Liver (tissue), 10 donors: ENCODE measurements at places on chromosomes 6 and 20.

- H3K27me3 ChIP-seq = no peaks in the 10 kb centered on the region
- no peak overlapping the region for H3K4me3 ChIP-seq
- no peak for DNase-seq
- H3K4me1 ChIP-seq = no peaks in the 10 kb centered on the region
- no peak overlapping the region for H3K27ac ChIP-seq
Observed at GRCh38 chr6:20839630-20840029, 305.4 kb downstream of the CDKAL1 start.

- no peak overlapping the region for H3K27ac ChIP-seq
- no peaks in the 10 kb centered on the region for H3K27me3 ChIP-seq
- H3K4me1 ChIP-seq = peaks cover 4% of the 10 kb centered on the region
- no peak overlapping the region for H3K4me3 ChIP-seq
- no peak for DNase-seq
- no peaks in the 10 kb centered on the region for H3K36me3 ChIP-seq
Observed at GRCh38 chr6:149306967-149307366, 10.5 kb upstream of the TAB2 start.

GRCh38 chr6:170023620-170024521, 267.0 kb downstream of the DLL1 start:
- DNase-seq = no peak
- no peaks in the 10 kb centered on the region for H3K36me3 ChIP-seq
- no peak overlapping the region for H3K4me3 ChIP-seq
- peaks cover 2% of the 10 kb centered on the region for H3K4me1 ChIP-seq
- no peak overlapping the region for H3K27ac ChIP-seq

DNA sequence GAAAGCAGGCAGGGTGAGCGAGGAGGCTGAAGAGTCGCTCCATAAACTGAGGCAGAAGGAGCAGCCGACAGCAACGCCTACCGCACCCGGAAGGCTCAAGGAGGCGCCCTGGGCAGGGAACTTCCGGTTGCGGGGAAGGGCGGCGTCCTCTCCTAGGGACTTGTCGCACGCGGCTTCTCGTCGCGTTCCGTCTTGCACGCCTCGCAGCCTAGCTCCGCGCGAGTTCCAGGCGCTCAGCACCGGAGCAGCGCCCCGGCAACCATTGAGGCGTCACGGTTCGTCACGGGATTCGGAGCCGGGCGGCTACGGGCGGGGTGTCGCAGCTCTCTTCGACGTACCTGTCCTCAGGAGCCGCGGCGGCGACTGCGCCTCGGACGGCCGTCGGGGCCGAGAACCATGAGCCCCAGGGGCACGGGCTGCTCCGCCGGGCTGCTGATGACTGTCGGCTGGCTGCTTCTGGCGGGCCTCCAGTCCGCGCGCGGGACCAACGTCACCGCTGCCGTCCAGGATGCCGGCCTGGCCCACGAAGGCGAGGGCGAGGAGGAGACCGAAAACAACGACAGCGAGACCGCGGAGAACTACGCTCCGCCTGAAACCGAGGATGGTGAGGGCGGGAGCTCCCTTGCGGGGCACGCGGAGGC, at the start of gene SPACA1:
Gene SPACA1, plus strand, starts transcription at position 332 of the 641 bp plus-strand sequence. Its CDS starts 65 bp downstream, at position 397.
- no peaks in the 10 kb centered on the region for H3K27me3 ChIP-seq
- DNase-seq = no peak
- no peak within 1 kb of the TSS for H3K4me3 ChIP-seq
- no peaks in the 10 kb centered on the region for H3K4me1 ChIP-seq

GRCh38 chr6:159252955-159253508, 83.8 kb downstream of the FNDC1 start:
- no peak overlapping the region for H3K27ac ChIP-seq
- no peaks in the 10 kb centered on the region for H3K27me3 ChIP-seq
- H3K36me3 ChIP-seq = no peaks in the 10 kb centered on the region
- peaks cover 7% of the 10 kb centered on the region for H3K4me1 ChIP-seq

GRCh38 chr20:17837179-17837578, 131.4 kb downstream of the SNX5 start:
- H3K4me3 ChIP-seq = no peak overlapping the region
- no peak overlapping the region for H3K27ac ChIP-seq
- H3K27me3 ChIP-seq = no peaks in the 10 kb centered on the region
- no peaks in the 10 kb centered on the region for H3K36me3 ChIP-seq

DNA sequence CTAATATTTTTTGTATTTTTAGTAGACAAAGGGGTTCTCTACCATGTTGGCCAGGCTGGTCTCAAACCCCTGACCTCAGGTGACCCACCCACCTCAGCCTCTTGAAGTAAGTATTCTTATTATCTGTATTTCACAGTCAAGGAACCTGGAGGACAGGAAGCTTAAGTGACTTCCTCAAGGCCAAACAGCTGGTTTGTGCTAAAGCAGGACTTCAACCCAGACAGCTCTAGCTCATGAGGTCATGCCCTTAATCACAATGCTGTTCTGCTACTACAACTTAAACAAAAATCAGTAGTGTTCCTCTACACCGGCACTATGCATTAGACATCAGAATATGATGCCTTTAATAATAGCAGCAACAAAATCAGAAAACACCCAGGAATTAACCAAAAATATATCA, 168.9 kb downstream of the ADGB start:
- no peak for DNase-seq
- no peaks in the 10 kb centered on the region for H3K36me3 ChIP-seq
- H3K4me3 ChIP-seq = no peak overlapping the region
- H3K4me1 ChIP-seq = no peaks in the 10 kb centered on the region

- DNase-seq = no peak
- H3K27me3 ChIP-seq = no peaks in the 10 kb centered on the region
- no peaks in the 10 kb centered on the region for H3K36me3 ChIP-seq
- peaks cover 10% of the 10 kb centered on the region for H3K4me1 ChIP-seq
Observed at GRCh38 chr6:112207131-112207530, 47.2 kb downstream of the LAMA4 start.

GRCh38 chr20:49515586-49515985, 33.1 kb upstream of the KCNB1 start:
- no peak overlapping the region for H3K27ac ChIP-seq
- H3K27me3 ChIP-seq = no peaks in the 10 kb centered on the region
- no peak for DNase-seq

GRCh38 chr6:958488-958887, 265.5 kb upstream of the EXOC2 start:
- H3K4me1 ChIP-seq = no peaks in the 10 kb centered on the region

DNA sequence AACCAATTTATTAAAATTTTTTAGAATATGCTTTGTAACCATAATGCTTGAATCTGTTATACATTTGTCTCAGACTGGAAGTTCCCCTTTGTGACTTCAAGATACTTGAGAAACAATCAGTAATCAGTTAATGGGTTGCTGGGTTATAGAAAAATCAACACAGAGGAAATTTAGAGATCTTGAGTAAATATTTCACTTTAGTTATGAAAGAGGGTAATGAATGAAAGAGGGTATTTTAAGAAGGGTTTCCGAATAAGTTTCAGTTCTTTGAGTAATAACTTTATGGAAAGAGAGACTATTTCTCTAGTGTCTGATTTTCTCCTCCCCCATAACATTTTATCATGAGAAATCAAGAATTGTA, 21.4 kb downstream of the ZFAND3 start:
- no peaks in the 10 kb centered on the region for H3K36me3 ChIP-seq
- DNase-seq = no peak
- no peaks in the 10 kb centered on the region for H3K27me3 ChIP-seq
- H3K4me1 ChIP-seq = peaks cover 20% of the 10 kb centered on the region
- H3K27ac ChIP-seq = no peak overlapping the region
- no peak overlapping the region for H3K4me3 ChIP-seq

DNA sequence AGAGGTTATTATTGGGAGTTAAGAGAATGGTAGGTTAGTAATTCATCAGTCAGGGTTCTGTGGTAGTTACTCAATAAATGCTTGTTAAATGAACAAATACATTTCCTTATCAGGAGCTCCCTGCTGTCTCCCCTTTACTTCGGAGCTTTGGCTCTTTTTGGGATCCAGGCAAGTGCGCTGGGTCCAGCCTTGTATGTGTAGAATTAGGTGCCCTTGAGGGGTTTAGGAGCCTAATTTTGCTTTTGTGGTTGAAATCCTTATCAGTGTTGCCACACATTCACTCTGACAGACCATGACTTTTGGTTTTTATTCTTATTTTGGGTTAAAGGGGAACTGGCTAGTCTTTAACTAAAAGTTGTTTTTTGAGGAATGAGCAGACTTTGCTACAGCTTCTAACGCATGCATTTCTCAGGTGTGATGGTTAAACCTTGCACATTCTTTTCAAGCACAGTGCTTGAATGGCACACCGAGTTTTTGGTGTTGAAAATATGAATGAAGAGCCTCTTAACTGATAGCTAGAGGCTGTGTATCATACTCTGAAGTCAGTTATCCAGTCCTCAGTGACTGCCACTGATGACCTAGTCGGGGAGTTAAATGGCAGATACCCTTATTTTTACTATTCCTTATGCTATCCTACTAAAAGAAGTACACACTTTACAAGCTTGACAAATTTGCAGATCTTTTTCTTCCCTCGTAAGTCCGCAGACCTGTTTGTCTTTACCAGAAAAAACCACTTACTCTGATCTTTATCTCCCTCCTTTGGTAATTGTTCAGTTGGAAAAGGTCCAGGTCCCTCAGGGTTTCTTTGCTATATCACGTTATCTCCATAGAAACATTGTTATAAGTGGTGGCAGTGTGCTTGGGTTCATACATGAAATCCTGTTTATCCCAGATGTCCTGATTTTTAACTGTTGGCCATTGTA, 50.7 kb upstream of the PLCG1 start:
- H3K36me3 ChIP-seq = peaks cover under 1% of the 10 kb centered on the region
- no peaks in the 10 kb centered on the region for H3K4me1 ChIP-seq
- no peak for DNase-seq

- no peaks in the 10 kb centered on the region for H3K36me3 ChIP-seq
- no peak for DNase-seq
- H3K27ac ChIP-seq = peak overlapping the region; percentile 100
- H3K27me3 ChIP-seq = no peaks in the 10 kb centered on the region
Observed at GRCh38 chr20:17969278-17969883, 563 bp downstream of the MGME1 start.

DNA sequence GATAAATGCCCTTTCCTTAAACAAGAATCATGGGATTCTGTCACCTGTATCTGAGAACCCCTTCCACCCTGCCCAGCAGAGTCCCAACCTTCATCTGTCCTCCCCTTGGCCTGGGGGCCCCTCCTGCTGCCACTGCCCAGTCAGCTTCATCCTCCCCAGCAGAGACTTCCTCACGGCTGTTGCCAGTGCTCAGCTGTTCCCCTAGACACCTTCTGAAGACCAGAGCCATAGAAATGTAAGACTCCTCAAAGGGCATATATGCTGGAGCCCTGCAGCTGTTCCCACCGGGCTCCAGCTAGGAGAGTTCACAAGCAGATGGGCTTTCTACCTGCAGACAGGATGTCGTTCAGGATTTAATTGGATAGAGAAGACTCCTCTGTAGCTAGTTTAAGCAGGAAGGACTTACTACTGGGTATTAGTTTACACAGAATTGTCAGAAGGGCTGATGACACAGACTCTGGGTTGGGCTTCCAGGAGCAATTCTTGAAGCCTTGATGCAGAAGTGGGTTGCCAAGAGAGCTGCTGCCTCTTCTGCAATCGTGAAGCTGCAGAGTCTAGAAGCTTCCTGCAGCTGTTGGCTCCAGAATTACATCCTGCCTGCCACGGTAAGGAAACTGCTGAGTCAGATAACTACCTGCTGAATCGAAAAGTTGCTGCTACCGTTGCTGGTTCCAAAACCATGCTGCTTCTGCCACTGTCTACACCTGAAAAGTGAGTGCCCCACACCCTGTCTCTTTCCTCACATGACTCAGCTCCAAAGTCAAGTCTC, 57.1 kb upstream of the MLN start:
- H3K4me1 ChIP-seq = peaks cover 3% of the 10 kb centered on the region
- H3K36me3 ChIP-seq = no peaks in the 10 kb centered on the region
- no peak overlapping the region for H3K27ac ChIP-seq

GRCh38 chr6:49852975-49853374, 13.4 kb downstream of the CRISP1 start:
- H3K4me1 ChIP-seq = no peaks in the 10 kb centered on the region
- H3K27ac ChIP-seq = no peak overlapping the region
- no peaks in the 10 kb centered on the region for H3K27me3 ChIP-seq
- no peak overlapping the region for H3K4me3 ChIP-seq

DNA sequence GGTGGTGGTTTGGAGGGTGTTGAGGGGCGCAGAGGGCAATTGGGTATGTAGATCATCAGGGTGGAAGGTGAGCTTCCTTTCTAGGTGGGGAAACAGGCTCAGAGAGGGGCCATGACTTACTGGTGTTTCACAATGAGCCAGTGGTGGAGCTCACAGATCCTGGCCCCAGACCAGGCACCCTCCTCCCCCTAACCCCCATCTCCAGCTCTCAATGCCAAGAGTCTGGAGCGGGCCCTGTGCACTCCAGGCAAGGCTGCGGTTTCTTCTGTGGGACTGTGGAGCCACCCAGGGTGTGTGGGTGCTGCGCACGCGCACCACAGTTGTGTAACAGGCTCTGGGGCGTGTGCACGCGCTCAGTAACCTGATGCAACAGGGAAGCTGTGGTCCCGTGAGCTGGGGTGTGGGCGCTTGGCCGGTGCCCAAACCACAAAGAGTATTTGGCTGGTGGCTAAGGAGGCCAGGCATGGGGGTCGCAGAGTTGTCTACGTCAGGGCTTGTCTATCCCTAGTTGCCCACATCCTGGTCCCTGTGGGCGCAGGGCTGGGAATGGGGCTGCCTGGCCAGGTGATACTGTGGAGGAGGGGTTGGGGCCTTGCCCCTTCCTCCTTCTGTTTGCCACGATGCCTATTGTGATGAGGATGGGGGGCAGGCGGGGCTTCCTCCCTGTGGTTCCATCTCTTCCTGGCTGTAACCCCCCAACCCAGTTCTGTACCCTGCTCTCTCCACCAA, 37.5 kb upstream of the MRPS18A start:
- H3K4me3 ChIP-seq = no peak overlapping the region
- H3K27me3 ChIP-seq = no peaks in the 10 kb centered on the region
- H3K4me1 ChIP-seq = no peaks in the 10 kb centered on the region
- H3K36me3 ChIP-seq = no peaks in the 10 kb centered on the region

DNA sequence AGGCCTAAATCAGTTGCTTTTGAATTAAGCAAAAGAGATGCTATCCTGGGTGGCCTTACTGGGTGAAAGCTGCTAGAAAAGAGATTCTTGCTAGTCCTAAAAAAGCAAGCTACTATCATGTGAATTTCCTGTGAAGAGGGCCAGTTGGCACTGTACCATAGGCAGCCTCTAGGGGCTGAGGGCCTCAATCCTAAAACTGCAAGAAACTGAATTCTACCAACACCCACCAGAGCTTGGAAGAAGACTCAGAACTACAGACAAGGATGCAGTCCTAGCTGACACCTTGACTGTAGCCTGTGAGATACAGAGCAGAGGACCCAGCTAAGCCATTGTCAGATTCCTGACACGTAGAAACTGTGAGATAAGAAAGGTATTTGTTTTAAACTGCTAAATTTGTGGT, 24.5 kb downstream of the CLIC5 start:
- no peak for DNase-seq
- H3K27me3 ChIP-seq = no peaks in the 10 kb centered on the region
- H3K4me3 ChIP-seq = no peak overlapping the region
- no peaks in the 10 kb centered on the region for H3K36me3 ChIP-seq
- no peaks in the 10 kb centered on the region for H3K4me1 ChIP-seq

DNA sequence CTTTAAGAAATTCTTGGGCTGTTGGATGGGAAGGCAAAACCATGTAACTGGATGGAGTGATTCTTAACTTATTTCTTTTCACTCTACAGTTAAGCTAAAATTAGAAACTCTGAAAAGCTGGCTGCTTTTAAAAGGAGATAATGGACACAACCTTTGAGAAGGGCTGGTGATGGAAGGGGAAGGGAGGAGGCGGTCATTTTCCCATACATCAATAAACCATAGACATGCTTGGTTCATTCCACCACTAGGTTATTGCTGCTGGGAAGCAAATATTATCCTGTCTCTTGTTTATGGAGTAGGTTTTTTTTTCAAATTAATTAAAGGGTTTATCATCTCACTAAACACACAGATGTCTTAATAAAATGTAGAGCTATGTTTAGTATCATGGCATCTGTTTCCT, 76.2 kb downstream of the PLCB1 start:
- H3K4me1 ChIP-seq = no peaks in the 10 kb centered on the region
- no peak for DNase-seq
- no peak overlapping the region for H3K27ac ChIP-seq
- H3K36me3 ChIP-seq = no peaks in the 10 kb centered on the region
- H3K4me3 ChIP-seq = no peak overlapping the region
